ENCODE measurements at places on chromosomes 2 and 18. TPM values are rescaled to one million over a fixed set of nuclear protein-coding genes. Genes with fewer than 3 reads are reported as not detected.

- DNase-seq = peak; percentile 71
These were observed 495.7 kb upstream of the SMIM21 start for GRCh38 chr18:75923169-75923568.

DNA sequence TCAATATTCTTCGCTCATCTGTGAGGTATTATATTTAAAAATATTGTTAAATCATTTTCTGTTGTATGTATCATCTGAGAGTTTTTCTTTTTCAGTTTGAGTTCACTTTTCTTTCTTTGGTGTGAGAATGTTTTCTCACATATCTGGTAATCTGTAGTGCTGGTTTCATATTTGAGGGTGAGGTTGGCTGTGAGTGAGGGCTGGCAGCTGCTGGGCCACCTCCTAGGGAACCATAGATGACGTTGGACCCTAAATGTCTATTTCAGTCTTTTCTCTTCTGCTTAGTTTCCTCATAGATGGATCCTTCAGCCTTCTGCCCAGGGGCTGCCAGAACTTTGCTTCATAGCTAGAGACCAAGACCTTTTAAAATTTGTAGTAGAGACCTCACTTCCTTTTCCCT lies 33.5 kb downstream of the MGAT5 start:
- no peak for DNase-seq

DNA sequence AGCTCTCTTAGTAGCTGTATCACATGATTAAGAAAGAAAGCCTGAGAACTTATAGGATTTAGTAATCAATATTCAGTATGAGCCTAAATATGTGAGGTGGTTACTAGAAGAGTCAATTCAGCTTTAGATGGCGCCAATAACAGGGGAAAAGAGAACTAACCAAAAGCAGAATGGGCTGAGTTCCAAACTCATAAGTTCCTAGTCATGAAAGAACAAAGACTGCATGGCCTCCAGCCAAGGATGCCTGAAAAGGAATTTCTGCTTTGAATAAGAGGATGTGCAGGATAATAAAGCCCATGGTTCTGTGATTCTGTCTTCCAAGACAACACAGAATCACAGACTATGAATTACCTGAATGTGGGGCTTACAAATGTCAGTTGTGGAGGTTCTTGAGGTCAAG lies 196.5 kb downstream of the SATB2 start:
- DNase-seq = no peak

OTOS gene
- not detected for total RNA-seq

Data from upper lobe of right lung (tissue), 1 donor.